Pulmonary artery endothelial cell (primary cell): ENCODE measurements at places on chromosomes 3 and 15. TPM values are rescaled to one million over a fixed set of nuclear protein-coding genes. Genes with fewer than 3 reads are reported as not detected.

DNA sequence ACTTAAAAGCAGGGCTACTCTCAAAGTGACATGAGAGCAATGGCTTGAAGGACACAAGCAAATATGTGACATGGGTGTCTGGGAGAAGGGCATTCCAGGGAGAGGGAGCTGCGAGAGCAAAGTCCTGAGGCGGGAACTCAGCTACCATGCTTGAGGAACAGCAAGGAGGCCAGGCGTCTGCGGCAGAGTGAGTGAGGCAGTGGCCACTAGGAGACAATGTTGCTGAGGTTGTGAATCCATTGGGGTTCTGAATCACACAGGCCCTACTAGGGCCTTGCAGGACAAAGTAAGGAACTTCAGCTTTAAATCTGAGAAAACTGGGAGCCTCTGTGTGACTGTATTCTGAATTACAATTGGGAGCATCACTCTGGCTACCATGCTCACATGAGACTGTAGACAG lies 94.1 kb upstream of the PRICKLE2 start:
- no peak for DNase-seq

GRCh38 chr3:181383760-181384159 lies 328.0 kb upstream of the SOX2 start:
- DNase-seq, result no peak

GRCh38 chr3:163946785-163947184 lies 1131.5 kb downstream of the SI start:
- DNase-seq, result no peak

DNA sequence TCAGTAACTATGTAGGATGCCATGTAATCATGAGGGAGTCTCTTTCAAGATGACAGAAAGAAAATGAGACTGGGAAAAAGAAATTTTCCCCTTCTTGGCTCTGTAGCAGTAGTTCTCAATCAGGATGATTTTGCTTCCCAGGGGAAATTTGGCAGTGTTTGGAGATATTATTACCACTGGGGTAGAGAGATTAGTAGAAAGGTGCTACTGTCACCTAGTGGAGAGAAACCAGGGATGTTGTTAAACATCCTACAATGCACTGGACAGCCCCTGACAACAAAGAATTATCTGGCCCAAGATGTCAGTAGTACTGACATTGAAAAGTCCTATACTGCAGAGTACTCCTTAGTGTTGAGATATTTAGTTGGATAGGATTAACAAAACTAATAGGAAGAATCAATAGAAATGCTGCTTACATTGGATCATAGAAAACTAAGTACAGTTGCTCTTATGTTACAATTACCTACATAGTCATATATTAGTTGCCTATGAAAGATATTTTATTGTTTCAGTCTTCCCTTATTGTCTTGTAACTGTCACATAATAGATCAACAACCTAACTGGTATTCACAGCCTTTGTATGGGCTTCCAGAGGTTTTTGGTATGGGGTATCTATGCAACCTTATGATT lies 433.3 kb downstream of the RAP2B start:
- DNase-seq, result no peak

ACVR2B gene
- total RNA-seq, result 3.3 and 4.2 TPM in 2 replicates

DNAJB11 gene
- 56.9 and 96.3 TPM in 2 replicates for total RNA-seq
